Natural killer cell treated with Interleukin-12 subunit alpha and Interleukin-12 subunit beta and Interleukin-15 and Interleukin-18, amount 100 ng/mL, for 72 hours (primary cell): ENCODE measurements at places on chromosomes 12 and 14. TPM values are rescaled to one million over a fixed set of nuclear protein-coding genes. Genes with fewer than 3 reads are reported as not detected.

DNA sequence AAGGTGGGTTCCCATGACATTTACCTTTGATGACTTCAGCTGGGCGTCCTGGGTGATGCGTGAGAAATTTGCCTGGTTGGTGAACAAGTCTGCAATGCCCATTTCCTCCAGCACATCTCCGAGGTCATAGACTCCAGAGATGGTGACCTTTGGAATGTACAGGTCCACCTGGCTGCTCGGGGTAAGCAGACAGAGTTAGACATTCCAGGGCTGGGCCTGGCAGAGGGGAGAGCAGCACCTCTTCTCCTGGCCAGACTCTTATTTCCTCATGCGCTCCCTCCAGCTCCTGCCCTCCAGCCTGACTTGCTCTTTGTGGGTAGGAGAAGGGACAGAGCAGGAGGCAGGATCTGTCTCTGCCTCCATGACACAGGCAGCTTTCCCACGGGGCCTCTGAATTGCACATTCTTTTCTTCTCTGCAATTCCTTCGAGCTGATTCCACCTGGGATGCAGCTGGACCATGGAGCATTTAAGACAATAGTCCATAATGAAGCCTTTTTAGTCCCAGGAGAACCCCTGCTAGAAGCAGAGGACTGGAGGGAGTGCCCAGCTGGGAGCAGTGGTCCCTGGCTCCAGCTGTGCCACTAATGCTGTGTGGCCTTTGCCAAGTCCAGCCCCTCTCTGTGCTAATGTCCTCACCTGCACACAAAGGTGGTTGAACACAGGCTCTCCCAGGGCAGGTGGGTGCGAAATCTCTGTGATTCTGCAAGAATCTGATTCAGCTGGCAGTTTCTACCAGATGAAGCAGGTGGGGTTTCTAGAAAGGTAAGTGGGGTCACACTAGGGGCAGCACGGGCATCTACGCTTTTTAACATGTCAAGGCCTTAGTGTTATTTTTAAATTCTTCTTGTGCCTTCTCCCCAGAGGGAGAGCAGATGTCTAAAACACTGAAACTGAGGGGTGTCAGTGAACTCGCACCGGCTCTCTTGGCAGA lies 13.2 kb upstream of the SERPINA10 start:
- no peak for DNase-seq

The PRMT5 gene
- 171 TPM for total RNA-seq

- DNase-seq = no peak
Observed at GRCh38 chr12:119819322-119819721, 57.8 kb downstream of the CIT start.

DNA sequence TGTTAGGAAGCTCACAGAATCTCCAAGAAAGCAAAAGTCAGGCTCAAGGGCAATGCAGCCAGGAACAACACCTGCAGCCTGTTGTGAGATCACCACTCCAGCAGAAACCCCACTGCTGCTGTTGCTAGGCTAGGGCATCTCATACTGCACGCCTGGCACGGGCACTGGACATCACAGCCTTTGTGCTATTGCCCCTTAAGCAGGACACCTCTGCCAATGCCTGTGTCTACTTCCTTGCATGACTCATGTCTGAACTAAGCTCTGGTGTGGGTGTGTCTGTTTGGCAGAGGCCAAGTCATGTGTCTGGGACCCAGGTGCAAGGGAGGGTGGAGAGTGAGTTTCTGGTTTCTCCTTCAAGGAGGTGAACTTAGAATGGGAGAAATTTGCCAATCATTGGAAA lies 10.0 kb upstream of the DDX47 start:
- DNase-seq = no peak

DNA sequence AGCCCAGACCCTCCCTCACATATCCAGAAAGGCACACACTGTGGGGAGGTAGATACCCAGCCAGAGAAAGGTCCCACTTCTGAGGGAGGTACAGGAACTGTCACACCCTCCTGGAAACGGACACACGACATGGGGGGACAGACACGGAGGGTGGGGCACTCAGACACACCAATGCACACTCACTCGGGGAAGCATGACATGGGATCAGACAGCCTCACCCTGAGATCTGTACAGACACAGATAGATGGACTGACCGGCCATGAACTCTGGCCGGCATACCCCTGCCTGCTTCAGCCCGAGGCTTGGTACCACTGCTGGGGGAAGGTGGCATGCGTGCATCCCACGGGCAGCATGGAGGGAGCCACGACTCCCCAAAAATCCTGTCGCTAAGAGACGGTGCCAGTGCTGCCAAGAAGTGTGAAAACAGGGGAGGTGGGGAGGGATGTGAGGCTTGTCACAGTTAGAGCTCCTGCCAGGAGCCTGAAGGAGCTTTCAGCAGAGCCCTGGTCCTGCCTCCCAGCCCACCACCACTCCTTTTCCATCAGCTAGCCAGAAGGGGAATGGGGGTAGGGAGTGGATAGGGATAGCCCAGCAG lies 571 bp downstream of the CPNE6 start:
- no peak for DNase-seq

The ACSM4 gene
- total RNA-seq = not detected

DNA sequence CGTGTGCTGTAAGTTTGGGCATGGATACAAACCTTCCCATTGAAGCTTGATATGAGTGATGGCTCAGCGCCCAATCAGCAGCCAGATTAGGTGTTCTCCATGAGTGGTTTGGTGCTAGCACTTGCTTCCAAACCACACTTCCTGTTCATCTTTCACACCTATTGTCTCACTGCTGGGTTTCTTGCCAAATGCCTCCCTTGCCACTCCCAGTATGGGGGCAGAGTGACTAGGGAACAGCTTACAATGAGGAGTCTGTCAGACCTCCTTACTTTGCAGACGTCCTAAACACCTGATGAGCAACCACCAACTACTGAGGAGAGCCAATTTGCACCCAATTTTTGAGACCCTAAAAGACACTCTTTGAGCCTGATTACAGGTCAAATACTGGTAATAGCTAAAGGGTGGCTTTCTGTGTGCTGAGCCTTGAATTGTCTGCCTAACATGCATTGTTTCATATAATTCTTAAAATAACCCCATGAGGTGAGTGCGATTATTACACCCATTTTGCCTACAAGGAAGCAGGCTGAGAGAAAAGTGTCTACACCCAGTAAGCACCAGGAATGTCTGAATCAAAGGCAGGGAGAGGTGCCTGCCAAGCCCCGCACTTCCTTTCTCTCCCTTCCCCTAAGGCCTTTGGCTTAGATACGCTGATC lies 48.4 kb upstream of the FOS start:
- peak; percentile 81 for DNase-seq

The ASCL4 gene
- not detected for total RNA-seq

DNA sequence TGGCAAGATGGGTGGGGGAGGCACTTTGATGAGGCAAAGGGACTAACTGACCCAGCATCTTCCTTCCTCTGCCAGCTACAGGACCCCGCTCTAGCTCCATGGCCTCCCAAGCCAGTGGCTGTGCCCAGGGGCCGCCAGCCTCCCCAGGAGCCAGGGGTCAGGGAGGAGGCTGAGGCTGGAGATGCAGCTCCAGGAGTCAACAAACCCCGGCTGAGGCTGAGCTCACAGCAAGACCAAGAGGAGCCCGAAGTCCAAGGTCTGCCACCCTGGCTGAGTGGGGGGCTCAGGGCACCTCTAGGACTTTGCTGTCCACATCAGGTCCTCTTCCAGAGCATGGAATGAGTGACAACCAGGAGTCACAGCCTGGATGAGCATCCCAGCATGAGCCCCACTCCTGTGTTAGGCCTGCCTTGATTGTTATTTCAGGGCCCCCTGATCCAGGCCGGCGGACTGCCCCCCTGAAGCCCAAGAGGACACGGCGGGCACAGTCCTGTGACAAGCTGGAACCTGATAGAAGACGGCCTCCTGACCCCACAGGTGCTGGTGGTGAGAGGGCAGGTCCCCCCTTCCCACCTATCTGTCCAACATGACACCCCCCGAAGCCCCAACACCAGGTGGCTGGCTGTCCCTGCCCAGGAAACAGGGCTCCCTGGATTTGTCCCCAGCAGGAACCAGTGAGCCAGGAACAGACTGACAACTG lies 2.5 kb upstream of the CPNE6 start:
- no peak for DNase-seq

DNA sequence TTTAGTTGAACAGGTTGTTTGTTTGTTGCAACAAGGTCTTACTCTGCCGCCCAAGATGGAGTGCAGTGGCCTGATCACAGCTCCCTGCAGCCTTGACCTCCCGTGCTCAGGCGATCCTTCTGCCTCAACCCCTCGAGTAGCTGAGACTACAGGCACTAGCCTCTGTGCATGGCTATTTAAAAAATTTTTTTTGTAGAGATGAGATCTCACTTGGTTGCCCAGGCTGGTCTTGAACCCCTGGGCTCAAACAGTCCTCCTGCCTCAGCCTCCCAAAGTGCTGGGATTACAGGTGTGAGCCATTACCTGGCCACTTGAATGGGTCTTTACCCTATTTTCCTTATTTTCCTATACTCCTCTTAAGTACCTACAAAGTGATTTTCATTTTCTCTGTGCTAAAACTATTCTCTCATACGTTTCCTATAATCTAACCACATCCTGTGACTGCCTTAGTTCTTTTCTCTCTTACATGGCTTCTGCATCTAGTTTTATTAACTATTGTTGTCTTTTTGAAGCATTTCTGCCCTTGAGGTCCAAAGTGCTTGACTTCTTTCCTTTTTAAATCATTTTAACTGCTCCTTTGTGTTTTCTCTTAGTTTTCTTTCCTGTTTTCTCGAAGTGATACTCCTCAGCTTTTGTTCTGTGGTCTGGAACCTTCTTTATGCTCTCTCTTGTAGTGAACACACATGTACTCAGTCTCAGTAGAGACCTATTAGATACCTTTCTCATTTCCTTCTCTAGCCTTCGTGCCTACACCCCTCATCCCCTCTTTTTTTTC lies 14.1 kb downstream of the GPX2 start:
- DNase-seq = no peak

- DNase-seq = no peak
Observed at GRCh38 chr14:25803386-25804018, 753.6 kb upstream of the STXBP6 start.

- DNase-seq = no peak
Observed at GRCh38 chr14:76997257-76997970, 31.1 kb downstream of the IRF2BPL start.

DNA sequence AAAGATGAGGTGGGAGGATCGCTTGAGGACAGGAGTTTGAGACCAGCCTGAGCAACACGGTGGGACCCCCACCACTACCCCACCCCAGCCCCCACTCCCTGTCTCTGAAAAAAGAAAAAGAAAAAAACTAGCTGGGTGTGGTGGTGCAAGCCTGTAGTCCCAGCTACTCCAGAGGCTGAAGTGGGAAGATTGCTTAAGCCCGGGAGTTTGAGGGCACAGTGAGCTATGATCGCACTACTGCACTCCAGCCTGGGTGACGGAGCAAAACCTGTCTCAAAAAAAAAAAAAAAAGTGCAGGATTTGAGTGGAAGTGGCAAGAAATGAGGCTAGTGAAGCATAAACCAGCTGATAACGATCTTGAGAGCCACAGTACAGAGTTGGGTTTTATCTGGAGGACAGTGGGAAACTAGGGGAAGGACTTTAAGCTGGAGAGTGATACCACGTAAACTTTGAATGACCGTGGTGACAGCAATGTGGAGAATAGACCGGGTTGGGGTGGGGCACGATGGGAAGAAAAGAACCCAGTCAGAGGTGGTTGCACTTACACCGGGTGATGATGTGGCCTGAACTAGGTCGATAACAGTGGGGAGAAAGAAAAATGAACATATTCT lies 85.3 kb downstream of the TMEM260 start:
- no peak for DNase-seq

DNA sequence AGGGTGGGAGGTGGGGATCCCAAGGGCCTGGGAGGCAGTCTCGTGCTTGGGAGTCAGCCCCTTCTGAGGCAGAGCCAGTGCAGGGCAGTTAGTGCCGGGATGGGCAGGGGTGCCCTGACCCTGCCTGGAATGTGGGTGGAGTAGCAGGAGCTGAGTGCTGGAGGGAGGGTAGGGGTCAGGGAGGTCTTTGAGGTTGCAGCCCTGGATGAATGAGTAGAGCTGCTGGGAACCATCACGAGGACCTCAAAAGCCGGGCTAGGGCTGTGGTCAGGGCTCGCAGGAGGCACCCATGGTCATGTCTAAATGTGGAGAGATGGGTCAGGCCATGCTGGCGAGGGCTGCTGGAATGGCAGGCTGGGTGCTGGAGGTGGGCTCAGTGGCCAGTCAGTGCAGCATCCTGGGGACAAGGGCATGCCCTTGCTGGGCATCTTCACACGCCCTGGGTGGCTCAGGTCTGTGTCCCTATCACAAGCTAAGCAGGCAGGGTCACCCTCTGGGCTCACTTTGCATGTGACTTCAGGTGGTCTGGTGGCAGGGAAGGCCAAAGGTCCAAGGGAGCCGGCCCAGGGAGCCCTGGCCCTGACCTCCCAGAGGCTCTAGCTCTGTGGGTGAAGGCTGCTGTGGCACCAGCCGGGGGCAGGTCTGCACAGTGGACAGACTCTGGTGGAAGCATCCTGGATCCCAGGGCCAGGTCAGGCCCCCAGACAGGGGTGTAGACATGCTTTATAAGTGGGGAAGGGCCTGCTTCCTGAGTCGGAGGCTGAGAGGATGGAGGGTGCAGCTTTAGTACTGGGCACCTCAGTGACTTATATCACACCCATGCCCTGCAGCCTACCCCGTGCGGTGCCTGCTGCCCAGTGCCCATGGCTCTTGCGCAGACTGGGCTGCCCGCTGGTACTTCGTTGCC lies 24.5 kb downstream of the PAPLN start:
- no peak for DNase-seq

- DNase-seq = no peak
Observed at GRCh38 chr14:68469208-68469713, 323.6 kb downstream of the ZFP36L1 start.

DNA sequence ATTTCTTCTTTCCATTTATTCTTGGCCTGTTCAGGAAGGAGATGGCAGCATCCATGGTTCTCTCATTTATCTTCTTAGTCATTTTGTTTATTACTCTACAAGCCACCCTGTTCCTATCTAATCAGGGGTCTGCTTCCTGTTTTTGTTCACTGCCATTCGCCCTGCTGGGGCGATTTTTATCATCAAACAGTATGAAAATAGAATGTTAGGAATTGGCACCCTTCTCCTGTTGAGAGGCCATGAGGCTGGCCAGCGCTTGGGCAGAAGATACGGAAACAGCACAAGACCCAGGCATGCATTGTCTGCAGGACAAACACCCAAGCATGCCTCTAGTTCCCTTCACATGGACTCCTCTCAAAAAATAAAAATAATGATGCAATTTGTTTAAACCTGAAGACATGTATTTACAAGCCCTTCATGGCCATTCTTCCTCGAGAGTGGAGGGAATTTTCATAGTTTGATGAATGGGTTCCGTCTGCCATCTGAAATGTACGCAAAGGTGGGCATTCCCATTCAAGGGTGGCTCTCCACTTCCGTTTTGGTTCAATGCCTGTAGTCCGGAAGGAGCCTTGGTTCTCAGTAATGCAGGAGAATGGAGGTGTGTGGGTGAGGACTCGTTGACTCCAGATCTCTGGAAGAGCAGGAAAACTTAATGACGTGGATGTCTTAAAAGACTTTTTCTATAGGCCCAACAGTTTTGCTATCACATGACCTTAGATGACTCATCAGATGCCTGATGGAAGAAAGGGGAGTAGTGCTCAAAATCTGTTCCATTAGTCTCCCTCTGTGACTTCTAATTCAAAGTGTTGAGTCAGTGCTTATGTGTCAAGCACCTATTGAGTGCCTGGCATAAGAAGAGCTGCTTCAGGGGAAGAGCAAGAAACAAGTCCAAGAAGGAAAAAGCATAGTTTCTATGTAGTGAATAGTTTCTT lies 252.4 kb upstream of the TBX3 start:
- DNase-seq = no peak

- no peak for DNase-seq
Observed at GRCh38 chr12:73514672-73515071, 1023.0 kb upstream of the ATXN7L3B start.

The KRT2 gene
- total RNA-seq = not detected
